Cortex of kidney (tissue), 1 donor: ENCODE measurements at places on chromosomes 16 and 17.

- DNase-seq, result no peak
Observed at GRCh38 chr16:85399583-85400284, 213.4 kb upstream of the GSE1 start.

GRCh38 chr16:50263060-50263909 is 3.1 kb upstream of the ADCY7 start:
- no peak for DNase-seq

DNA sequence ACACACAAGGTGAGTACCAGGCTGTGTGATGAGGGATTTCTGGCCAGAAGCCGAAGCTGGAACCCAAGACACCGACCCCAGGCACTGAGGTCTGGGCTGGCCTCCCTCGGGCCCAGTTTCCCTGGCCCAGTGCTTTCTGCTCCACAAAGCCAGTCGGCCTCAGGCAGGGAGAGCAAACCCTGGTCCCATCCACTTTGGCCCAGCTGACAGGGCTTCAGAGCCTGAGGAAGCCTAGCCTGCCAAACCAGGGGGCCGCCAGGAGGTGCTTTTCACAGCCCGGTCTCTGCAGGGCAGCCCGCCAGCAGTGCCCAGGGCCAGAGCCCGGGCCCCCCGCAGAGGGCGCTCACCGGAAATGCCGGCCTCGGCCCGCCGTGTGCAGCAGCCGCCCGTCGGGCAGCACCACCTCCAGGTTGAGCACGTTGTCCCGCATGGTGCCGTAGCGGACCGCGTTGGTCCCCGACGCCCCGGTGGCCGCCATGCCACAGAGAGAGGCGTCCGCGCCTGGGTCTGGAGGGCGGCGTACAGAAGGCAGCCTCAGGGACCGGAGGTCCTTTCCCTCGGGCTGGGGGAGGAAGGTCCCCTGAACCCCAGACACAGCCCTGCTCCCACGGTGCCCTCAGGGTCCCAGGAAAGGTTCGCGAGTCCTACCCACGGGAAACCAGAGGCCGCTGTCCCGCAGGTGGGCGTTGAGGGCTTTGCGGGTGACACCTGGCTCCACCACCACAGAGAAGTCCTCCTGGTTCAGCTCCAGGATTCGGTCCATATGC is 2.2 kb downstream of the LDHD start:
- no peak for DNase-seq

DNA sequence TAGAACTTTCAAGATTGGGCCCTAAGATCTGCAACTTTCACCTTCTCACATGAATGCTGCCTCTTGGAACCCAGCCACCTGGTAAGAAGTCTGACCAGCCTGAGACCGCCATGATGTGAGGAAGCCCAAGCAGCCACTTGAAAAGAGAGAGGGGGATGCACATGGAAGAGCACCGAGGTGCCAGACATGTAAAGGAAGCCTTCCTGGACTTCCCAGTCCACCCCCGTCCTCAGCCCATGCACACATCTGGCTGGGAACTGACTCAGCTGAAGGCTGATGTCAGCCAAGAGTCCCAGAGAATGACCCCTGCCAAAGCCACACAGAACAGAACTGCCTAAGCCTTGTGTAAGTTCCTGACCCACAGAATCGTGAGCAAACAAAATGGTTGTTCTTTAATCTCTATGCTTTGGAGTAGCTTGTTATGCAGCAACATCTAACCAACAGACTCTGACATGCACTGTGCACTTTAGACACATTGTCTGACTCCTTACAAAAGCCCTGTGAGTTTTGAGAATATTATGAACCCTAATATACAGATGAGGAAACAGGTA is 86.7 kb downstream of the RMI2 start:
- DNase-seq, result no peak

DNA sequence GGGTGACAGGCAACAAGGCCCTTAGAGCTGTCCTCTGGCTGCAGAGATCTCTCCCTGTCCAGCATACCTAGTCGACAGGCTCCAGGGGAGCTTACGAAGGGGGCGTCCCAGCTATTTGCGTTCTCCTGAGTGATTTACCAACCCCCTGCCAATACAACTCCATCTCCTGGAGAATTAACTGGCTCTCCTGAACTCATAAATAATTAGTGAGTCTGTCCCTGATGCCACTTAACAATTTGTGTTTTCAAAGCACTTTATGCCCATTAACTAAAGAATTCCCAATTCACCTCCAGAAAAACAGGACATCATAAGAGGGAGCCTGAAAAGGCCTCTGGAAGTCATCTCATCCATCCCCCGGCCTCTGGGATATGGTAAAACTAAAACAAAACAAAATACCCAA is 26.7 kb downstream of the SDK2 start:
- no peak for DNase-seq

GRCh38 chr16:53266156-53266555 is 168.1 kb upstream of the RBL2 start:
- no peak for DNase-seq

GRCh38 chr16:58037365-58038057 is 12.0 kb downstream of the MMP15 start:
- DNase-seq, result no peak

DNA sequence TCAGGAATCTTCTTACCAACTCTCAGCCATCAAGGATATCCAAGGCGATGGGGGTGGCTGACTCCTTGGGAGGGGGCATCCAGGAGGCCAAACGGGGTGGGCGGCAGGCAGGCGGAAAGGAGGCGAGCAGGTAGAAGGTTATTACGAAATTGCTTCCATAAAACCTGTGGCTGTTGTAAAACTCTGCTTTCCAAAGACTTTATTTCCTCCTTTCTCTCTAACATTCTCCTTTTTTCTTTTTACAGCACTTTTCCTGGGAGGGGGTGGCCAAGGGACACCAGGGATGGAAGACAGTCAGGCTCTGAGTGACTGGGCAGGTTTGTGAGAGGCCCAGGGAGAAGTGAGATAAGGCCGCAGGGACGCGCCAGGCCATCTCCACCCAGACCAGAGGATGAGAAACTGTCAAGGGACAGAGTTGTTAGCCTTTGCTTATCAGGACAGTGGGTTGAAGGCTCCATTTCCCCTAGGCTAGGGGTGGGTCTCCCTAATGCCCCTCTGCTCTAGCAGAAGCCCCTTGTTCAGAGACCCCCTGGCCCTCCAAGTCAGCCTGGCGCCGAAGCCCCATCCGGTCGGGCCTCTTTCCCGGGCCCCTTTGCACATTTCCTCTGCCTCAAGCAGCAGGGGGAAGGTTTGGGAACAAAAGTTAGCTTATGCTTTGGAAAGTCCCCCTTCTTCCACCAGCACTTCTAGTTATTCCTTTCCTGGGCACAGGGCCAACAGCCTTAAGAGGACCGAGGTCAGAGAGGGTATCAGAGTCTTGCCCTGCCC is 5.0 kb upstream of the HOXB9 start:
- no peak for DNase-seq

DNA sequence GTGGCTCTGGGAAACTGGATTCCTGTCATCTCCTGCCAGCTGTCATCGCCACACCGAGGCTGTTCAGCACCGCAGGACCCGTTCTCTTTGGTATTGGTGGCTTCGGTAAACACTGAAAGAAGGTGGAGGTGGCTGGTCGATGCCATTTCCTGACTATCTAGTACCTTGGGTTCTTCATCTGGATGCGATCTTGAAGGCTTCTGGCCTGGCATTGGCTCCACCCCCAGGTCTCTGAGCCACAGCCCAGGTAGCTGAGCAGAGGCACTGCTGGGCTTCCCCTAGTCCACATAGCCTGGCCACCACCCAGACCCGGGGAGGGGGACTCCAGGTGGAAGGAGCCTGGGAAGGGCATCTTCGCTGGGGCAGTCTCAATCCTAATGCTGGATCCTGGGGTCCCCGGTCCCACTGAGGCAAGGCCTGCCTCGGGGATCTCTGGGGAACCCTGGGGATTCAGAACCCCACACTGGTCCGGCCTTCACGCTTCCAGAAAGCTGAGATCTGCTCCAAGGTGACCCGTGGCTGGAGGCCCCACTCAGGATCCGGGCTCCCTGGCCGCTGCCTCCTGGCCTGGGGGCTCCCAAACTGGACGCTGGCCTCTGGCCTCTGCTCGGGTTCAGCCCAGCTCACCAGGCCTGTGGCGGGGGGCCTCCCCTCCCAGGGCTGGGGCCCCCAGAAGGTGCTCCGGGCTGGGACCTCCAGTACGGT is 1.8 kb downstream of the C16orf54 start:
- no peak for DNase-seq

DNA sequence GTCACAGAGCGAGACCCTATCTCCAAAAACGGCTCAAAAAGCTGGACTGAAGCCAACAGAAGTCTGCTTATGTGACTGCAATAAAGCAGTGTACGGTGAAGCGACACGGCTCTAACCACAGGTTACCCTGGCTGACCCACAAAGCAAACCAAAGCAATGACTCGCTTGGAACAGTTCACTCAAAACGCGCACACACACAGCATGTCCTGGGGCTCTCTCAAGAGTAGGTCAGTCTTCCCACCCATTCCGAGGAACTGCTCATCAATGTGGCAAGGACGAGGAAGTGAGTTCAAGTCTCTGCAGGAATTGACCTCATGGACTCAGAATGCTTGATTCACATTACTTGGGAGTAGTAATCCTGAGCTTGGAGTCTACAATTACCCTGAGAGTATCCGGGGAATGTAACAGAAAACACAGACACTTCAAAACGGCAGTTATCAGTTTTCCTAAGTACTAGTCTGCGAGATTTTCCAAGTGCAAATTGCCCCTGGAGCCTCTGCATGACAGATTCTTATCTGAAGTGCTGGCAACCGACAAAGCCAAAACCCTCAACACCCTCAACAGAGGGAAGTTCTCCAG is 25.4 kb downstream of the PELP1 start:
- DNase-seq, result no peak

DNA sequence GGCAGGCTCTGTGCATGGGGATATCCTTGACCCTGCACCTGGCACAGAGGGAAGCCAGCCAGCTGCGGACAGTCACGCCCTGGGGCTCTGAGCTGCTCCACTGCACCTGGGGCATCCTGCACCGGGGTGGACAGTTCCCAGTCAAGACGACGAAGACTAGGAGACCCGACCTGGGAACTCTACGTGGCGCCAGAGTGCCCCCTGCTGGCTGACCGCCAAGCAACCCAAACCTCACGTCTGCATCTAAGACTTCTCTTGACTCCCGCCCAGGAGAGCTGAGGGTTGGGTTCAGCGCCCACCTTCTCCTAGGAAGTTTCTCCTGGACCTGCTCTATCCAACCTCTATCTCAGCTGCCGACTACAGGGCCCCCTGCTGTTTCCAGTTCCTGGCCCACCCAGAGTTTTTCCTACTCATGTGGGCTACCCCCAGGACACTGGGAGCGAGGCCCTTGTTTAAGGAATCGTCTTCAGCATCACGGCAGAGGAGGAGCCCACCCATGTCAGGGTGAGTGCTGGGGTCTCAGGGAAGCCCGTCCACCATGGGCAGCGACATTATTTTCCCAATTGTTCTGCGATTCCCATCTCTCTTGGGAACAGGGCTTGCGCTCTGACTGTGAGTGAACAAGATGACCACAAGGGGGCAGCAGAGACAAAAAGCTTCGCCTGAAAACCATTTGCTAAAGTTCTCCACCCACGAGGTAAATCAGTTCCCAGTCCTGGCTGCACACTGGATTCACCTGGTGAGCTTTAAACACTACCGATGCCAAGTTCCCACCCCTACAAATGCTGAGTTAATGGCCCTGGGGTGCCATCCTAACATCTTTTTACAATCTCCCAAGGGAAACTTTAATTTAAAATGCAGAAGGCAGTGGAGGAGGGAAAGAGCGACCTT is 29.3 kb downstream of the TLE7 start:
- DNase-seq, result no peak

DNA sequence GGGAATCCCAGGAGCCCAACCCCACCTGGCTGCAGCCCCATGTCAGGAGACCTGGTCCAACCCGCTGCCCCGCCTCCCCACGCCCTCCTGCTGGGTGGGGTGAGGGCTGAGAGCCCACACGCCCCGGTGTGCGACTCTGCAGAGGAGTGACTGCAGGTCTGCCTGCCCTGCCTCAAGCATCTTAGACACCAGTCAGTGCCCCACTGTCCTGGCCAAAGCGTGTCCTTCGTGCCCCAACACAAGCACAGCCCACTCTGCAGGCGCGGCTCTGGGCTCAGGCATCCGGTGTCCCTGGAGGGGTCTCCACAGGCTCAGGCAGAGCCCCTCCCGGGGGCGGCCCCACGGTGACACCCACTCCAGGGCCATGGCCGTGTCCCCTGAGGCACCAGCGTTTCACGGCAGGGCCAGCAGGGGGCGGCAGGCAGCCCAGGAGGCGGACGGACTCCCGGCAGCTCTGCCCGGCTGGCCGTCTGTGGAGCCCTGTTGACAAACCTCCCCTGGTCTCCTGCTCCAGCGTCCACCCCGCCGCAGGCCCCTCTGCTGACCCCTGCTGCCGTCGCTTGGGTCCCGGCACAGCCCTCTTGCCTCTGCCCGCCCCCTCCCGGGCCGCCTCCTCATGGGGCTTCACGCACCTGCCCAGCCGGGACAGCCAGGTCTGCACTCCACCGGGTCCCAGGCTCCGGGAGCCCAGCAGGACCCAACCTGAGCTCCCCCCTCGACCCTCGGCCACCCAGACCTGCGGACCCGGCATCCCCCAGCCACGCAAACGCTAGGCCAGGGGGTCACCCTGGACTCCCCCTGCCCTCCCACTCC is 8.6 kb upstream of the UBE2I start:
- DNase-seq, result no peak

- DNase-seq, result no peak
Observed at GRCh38 chr17:76092526-76093413, 10.8 kb downstream of the EXOC7 start.

GRCh38 chr16:69924777-69925191 is 26.4 kb upstream of the CLEC18A start:
- DNase-seq, result no peak
